Urothelium cell line (cell line): ENCODE measurements at places on chromosomes 6 and 20.
A peak's percentile ranks its signal among the peaks of the same experiment; 100 is the strongest.

DNA sequence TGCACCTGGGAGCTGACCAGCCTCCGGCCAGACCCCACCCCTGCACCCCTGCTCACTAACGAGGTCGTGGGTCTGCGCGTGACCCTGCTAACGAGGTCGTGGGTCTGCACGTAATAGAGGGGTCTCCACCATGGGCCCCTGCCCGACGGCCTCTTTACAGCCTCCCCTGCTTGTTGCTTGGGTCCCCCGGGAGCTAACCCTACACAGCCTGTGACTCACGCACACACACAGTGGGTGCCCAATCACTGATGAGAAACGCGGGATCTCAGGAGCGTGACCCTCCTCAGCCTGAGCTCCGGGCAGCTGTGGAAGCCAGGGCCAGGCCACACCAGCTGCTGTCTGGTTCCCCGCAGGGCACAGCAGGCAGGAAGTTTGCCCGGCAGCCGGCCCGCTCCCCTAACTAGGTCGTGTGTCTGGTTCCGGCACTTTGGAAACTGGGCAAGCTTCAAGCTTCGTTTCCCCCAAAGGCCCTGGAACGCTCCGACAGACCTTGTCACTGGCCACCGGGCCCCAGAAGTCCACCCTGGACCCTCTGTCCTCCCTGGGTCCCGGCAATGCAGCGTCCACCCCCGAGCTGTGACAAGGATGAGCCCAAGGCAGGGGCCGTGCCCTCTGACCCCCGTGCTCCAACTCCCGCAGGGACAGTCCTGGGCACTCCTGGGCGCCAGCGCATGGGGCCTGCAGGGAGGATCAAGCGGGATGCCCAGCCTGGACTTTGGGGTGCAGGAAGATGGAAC lies 767 bp downstream of the PTK6 start:
- DNase-seq, result no peak

GRCh38 chr20:1881240-1881835 lies 13.9 kb upstream of the SIRPA start:
- DNase-seq, result no peak

GRCh38 chr20:10423735-10424134 lies 10.3 kb downstream of the MKKS start:
- DNase-seq, result no peak

- DNase-seq, result no peak
These were observed 35.9 kb downstream of the MAS1 start for GRCh38 chr6:159926542-159927203.

- no peak for DNase-seq
These were observed 103.5 kb downstream of the TCP11 start for GRCh38 chr6:35037664-35038038.

DNA sequence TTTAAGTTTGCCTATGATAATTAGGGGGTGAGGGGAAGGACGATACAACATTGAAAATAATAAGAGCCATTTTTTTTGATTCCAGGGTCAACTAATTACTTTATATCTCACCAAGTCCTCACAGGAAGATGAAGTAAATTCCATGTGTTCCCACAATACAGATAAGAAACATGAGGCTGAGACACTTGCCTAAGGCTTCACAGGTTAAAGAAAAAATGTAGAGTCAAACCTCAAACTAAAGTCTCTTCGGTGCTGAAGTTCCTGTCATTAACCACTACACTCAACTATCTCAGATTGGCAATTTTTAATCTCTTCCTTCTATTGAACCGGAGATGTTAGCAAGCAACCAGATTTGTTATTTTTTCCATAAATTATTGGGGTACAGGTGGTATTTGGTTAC lies 33.0 kb downstream of the MRAP2 start:
- no peak for DNase-seq

- no peak for DNase-seq
These were observed 15.8 kb downstream of the TIAM2 start for GRCh38 chr6:155010940-155011339.

- DNase-seq, result no peak
These were observed 48.1 kb downstream of the CTCFL start for GRCh38 chr20:57476641-57477461.

DNA sequence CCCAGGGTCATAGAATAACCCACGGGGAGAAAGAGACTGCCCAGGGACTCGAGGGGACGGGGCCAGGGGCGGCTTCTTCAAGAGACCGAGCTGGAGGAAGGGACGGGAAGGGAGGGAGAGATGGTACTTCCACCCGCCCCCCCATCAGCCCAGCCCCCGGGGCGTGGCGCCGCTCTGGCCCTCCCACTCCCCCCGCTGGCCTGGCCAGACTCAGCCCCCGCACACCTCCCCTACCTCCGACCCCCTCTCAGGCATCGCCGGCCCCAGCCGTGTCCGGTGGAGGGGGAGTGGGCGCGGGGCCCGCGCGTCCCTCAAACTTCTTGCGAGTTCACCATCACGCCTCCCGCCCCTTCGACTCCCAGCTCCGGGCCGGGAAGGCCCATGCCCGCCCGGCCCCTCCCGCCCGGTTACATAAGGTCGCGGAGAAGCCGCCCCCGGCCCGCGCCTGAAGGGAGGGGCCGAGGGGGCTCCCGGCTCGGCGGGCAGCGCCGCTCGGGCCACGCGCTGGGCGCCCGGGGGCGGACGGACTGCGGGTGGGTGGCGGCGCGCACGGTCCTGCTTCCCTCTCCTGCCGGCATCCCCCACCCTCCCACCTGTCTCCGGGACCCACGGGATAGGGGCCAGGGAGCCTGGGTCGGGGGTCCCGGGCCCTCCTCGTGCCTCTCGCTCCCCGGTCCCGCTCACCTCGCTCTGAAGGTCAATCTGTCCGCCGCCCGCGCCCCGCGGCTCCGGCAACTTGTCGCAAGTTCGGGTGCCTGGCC lies 562 bp downstream of the TFEB start:
- peak; percentile 88 for DNase-seq

DNA sequence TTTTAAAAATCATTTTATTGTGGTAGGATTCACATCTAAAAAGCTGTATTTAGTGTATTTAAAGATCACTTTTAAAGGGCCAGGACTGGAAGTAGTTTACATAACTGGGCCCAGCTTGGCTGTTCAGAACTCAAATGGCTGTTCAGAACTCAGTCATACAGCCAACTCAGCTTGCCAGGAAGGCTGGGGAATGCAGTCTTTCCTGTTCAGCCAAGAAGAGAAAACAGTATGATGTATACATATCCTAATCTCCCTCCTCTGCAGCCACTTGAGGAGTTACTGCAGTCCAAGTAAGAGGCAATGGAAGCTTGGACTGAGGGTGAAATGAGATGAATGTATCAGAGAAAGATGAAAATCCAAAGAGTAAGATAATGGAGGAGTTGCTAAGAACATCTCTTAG lies 24.6 kb downstream of the DSTN start:
- no peak for DNase-seq

- DNase-seq, result no peak
These were observed 80.4 kb downstream of the RIN2 start for GRCh38 chr20:19838468-19838867.

GRCh38 chr20:37670351-37670791 lies 23.5 kb upstream of the CTNNBL1 start:
- DNase-seq, result no peak

DNA sequence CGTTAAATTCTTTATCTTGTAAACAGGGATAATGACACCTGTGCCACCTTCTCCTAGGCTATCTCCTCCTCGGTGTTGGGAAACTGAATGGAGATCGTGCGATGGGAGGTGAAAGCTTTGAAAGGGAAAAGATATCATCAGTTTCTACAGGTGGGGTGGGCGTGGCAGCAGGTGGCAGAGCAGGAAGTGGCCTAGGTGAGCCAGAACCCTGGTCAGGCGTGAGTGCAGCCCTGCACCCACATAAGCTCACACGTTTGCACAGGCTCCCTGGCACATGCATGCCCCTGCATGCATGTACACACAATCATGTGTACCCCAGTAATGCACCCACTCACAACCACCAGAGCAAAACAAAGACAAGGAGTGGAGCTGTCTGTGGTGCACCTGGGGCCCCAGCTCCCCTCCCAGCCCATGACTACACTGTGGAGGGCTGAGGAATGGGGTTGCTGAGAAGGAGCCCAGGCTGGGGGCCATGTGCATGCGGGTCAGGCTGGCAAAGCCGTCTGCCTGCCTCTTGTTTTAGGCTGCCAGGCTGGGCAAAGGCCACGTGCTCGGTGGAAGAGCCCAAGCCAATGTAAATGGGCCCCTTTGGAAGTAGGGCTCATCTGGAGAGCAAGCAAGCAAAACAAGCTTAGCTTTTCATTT lies 61.5 kb downstream of the TFAP2C start:
- DNase-seq, result no peak

GRCh38 chr20:39019805-39020325 lies 57.7 kb downstream of the DHX35 start:
- DNase-seq, result no peak

DNA sequence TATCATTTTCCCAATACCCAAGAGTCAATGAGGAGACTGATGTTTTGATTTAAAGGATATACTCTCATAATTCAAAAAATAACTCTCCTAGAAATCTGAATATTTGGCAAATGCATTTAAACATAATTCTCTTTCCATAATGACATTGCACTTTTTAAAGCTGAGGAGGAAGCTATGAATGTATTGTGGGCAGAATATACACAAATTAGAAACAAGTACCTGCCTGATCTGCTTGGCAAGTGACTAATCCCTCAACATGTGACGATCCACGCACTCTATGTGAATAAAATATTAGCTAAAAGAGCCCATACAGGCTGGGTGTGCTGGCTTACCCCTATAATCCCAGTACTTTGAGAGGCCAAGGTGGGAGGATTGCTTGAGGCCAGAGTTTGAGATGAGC lies 88.3 kb upstream of the CCDC28A start:
- no peak for DNase-seq

DNA sequence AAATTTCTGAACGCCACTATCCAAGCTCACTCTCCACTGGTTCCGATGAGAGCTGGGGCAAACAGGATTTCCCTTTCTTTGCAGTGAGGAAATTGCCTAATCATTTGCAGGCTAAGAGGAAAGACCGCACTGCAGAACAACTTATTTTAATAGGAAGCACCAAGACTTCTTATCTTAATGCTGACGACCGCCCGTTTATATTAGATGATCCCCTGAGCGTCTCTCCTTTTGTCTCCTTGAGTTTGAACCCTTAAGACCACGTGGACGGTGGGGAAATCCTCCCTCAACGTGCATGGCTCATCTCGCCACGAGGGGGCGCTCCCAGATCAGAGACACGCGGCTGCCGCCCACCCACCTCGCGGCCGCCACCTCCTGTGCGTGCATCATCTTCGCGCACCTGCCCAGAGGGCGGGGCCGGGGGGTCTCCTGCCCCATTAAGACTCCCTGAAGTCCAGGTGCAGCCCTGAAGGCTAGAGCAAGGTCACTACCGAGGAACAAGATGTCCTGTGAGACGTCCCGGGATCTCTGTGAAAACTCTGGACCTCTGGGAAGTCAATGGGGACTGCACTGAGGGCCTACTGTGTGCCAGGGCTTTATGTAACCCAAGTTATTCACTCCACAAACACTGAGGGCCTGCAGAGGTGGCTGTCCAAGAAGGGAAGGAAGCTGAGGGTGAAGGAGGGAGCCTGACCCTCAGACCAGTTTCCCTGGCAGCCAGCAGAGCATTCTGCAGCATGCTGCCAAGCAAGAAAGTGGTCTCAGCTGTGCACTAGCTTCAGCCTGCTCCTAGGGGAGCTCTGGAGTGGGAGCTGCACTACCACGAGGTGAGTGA lies 28.1 kb downstream of the PDYN start:
- peak; percentile 81 for DNase-seq

DNA sequence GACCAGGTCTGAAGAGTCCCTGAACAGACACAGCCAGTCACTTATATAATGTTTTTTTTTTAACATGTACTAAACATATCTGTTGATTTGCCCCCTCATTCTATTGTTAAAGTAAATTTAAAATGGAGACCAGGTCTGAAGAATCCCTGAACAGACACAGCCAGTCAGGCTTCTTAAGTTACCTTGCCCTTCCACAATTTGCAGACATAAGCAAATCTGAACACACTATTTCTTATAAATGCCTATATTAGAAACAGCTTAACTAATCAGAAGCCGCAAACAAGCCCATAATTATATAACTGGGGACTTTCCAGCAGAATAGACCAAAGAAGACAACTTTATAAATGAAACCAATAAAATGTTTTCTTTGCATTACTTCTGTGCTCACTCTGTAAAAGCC lies 118.2 kb downstream of the DNAH8 start:
- no peak for DNase-seq

GRCh38 chr6:2740581-2740980 lies 10.1 kb downstream of the MYLK4 start:
- DNase-seq, result no peak

DNA sequence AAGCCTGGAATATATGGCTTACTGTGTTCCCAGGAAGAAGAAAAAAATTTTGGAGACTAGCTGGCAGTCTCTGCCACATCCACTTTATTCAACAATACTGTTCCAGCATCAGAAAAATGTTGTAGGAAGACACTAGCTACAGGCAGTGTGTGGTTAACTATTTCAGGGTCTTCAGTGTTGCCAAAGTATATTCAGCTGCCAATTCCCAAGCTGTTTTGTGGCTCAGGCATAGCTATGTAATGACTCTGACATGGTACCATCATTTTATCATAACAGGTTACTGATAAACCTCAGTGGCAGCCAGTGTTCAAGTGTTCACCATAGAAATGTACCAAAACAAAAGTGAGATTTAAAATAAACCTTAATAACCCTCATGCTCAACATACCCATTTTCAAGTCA lies 503.1 kb downstream of the ADGRB3 start:
- DNase-seq, result peak; percentile 6

GRCh38 chr6:140644017-140644416 lies 1269.6 kb upstream of the CITED2 start:
- DNase-seq, result no peak

GRCh38 chr6:158517581-158517980 lies 42.3 kb upstream of the TMEM181 start:
- no peak for DNase-seq

DNA sequence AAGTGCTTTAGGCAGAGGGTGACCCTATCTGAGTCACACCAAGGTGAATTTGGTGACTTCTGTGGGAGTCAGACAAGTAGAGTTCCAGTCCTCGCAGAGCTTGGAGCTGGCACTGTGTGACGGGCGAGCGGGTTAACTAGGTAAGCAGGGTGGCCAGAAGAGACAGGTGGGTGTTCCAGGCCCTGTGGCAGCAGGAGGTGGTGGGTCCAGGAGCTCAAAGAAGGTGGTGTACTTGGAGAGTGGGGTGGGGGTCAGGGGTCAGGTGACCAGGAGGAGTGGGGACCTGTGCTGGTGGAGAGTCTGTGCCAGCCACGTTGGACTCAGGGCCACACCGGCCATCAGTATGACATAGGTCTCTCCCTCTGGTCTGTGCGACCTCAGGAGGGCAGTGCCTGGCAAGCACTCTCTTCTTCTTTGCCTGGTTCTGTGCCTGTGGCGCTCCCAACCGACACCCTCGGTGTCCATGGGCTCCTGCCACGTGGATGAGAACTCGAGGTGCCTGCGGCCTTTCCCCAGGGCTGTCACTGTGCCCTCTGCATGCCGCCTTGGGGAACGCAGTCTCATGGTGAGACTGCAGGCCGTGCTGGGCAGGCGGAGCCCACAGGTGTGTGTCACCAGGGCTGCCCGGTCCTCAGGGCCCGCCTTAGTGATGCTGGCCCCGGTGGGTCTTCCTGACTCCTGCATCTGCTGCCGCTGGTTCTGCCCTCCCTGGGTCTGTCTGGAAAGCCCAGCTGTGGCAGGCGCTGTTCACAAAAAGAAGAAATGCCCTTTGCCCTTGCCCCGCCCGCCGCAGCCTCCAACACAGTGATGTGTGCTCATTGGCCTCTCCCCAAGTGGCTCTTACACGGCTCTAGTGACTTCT lies 1.6 kb downstream of the MRGBP start:
- no peak for DNase-seq

GRCh38 chr6:63538550-63538949 lies 33.7 kb upstream of the LOC128125822 start:
- DNase-seq, result no peak

- no peak for DNase-seq
These were observed 11.3 kb upstream of the NSFL1C start for GRCh38 chr20:1477896-1478490.
